ENCODE measurements at places on chromosomes 16 and 17. TPM values are rescaled to one million over a fixed set of nuclear protein-coding genes. Genes with fewer than 3 reads are reported as not detected.

The AIPL1 gene
- total RNA-seq, result not detected

The ZSCAN10 gene
- not detected for total RNA-seq

The E4F1 gene
- total RNA-seq, result 17.3 TPM

The CRYM gene
- 0.30 TPM for total RNA-seq

The SEZ6L2 gene
- 0.71 TPM for total RNA-seq

The SGCA gene
- 92.7 TPM for total RNA-seq

The KRT15 gene
- total RNA-seq, result not detected

The CLDN6 gene
- total RNA-seq, result not detected

The PRSS8 gene
- total RNA-seq, result not detected

The TMEM92 gene
- total RNA-seq, result 1.4 TPM

The ALOX15B gene
- 1.0 TPM for total RNA-seq

The GPRC5B gene
- total RNA-seq, result 41.1 TPM

The SLC5A11 gene
- total RNA-seq, result not detected

The LRRC75A gene
- 4.8 TPM for total RNA-seq

The KCNJ18 gene
- total RNA-seq, result not detected

The ST6GALNAC1 gene
- 1.1 TPM for total RNA-seq

The OR1A1 gene
- total RNA-seq, result not detected

The MGAT5B gene
- total RNA-seq, result 0.51 TPM

The MYH2 gene
- total RNA-seq, result not detected

All from aorta (tissue), 5 donors.